Stimulated activated effector memory CD8-positive, alpha-beta T cell treated with anti-CD3 and anti-CD28 coated beads, Interleukin-12 subunit alpha, Interleukin-12 subunit beta, amount 100 ng/mL, for 72 hours (primary cell): ENCODE measurements at places on chromosomes 13 and 19.

DNA sequence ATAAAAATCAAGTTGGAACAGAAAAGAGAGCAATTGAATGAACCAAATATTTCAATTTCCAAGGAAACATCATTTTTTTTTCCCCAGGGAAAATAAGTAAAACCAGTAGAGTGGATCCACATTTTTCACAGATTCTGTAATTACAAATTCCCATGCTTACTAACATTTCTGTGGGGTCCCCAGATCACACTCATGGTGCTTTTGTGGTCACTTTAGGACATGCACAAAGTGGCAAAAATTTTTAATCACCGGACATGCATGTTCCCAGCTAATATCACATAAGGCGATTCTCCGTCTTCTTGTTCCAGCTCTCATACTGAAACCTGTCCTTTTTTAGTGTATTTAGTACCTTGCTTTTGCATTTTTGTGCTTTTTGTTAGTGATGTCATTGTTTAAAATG is 748.2 kb upstream of the SLITRK1 start:
- DNase-seq, result no peak

- no peak for DNase-seq
Observed at GRCh38 chr19:39156326-39157230, 31.0 kb downstream of the PAK4 start.

DNA sequence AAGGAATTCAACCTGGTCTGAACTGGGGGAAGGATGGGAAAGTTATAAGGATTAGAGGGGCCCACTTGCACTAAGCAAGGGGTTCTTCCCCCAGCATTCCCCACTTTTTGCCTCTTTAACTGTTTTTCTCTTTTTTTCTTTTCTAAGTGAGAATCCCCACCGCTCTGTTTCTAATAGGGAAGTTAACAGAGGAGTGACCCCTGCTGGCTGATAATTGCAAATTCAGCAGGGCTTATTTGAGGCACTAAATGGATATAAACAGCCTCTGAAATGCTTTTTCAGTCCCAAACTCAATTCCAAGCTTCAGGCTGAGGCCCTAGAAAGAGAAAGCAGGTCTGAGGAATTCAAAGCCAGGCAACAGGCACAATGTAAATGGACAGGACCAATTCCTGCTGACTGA is 38.2 kb upstream of the CEACAM21 start:
- DNase-seq, result no peak

GRCh38 chr19:58091251-58091995 is 6.6 kb downstream of the ZSCAN18 start:
- DNase-seq, result no peak

DNA sequence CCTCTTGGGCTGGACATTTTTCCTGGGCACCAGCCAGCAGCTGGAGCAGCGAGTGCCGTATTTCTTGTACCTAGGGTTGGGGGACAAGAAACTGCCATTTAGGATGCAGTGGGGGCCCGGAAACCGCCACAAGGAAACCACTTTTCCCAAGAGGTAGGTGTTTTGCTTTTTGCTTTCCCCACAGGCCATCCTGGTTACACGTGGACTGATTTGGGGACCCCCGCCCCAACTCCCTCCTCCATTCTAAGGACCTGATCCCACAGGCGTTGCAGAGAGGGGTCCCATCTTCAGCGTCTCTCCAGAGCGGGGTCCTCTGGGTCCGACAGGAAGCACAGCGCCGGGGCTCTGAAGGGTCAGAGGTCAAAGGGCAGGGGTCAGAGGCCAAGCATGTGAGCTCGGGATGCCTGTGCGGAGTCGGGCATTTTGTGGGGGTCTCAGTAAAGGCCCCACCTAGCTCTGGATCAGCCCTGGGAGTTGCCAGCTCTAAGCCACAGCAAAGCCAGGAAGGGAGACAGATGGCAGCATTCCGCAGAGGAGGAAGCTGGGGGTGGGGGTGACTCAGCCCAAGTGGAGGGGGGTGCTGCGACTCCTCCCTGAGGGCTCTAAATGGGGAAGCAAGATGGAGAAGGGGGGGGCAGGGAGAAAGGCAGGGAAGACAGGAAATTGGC is 4.3 kb downstream of the ZGLP1 start:
- DNase-seq, result no peak

DNA sequence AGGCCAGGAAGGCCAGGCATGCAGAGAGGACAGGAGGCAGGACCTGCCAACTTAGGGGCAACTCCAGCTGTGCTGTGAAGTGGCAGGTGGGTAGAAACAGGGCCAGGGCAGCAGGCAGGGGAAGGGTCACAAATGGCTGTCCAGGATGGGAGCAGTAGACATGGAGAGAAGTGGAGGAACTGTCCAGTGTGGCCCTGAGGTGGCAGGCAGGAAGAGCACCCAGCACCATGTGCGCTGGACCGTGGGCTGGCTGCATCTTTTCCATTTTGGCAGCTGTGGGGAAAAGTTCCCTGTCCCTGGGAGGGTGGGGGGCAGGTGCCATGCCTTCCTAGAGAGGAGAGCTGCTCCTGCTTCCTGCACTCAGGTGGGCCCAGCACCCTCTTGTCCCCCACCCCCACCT is 13.8 kb downstream of the DEDD2 start:
- no peak for DNase-seq

- DNase-seq, result no peak
Observed at GRCh38 chr19:12859546-12859945, 21.2 kb downstream of the MAST1 start.

- no peak for DNase-seq
Observed at GRCh38 chr13:68066879-68067513, 836.9 kb upstream of the PCDH9 start.

GRCh38 chr19:2027361-2027760 is 11.8 kb upstream of the BTBD2 start:
- no peak for DNase-seq

- DNase-seq, result no peak
Observed at GRCh38 chr19:1633269-1633826, 19.1 kb downstream of the TCF3 start.

DNA sequence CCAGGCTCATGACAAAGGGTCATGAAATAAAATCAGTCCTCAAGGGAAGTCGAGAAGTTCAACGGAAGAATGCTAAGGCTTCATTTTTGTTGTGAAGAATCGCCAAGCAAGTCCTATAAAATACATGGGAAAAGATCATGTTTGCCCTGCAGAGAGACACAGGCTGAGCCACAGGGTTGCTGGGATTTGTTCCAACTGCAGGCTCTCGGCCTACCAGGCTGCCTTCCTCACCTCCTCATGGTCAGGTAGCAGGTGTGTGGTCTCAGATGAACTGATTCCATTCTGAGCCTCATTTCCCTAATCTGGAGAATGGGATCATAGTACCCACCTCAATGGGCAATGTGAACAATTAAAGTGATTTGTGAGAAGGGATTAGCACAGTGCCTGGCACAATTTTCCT is 114.9 kb upstream of the SPATA13 start:
- no peak for DNase-seq

- no peak for DNase-seq
Observed at GRCh38 chr19:6073858-6074708, 36.2 kb downstream of the RFX2 start.

DNA sequence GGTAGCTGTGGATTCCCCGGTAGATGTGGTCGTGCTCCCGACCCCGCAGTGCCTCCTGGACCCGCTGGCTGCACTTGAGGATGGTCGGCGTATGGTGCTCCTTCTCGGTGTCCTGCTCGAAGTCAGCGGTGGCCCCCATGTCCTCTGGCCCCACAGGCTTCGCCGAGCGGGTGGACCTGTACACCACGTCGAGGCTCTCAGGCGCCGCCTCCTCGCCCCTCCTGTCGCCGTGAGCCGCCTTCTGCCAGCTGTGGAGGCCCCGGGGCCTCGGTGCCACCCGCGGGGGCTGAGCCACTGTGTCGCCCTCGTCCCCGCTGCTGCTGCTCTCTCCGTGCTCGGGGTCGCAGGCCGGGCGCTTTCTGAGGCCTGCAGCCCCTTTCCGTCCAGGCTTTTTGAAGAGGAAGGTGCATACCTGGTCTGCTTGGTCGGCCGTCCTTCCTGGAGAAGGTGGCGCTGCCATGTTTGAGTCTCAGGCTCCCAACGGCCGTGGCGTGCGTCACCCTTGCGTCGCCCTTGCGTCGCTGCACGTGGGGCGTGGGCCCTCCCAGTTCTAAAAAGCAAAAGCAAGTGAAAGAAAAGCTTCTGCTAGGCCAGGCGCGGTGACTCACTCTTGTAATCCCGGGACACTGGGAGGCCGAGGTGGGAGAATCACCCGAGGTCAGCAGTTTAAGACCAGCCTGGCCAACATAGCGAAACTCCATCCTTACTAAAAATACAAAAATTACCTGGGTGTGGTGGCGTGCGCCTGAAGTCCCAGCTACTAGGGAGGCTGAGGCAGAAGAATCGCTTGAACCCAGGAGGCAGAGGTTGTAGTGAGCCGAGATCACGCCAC is at the start of gene RNF113B:
RNF113B (minus strand) TSS at position 493 of the 832 bp plus-strand sequence; CDS start at position 460, 33 bp downstream.
- DNase-seq, result no peak

GRCh38 chr19:8240274-8241229 is 31.4 kb downstream of the CERS4 start:
- peak; percentile 68 for DNase-seq

- DNase-seq, result no peak
Observed at GRCh38 chr19:3514930-3515329, 8.8 kb downstream of the FZR1 start.

GRCh38 chr19:15332311-15332996 is at the start of gene BRD4:
BRD4 (minus strand) TSS chr19:15332539; CDS start chr19:15273099, 59,440 bp downstream.
- peak; percentile 75 for DNase-seq

DNA sequence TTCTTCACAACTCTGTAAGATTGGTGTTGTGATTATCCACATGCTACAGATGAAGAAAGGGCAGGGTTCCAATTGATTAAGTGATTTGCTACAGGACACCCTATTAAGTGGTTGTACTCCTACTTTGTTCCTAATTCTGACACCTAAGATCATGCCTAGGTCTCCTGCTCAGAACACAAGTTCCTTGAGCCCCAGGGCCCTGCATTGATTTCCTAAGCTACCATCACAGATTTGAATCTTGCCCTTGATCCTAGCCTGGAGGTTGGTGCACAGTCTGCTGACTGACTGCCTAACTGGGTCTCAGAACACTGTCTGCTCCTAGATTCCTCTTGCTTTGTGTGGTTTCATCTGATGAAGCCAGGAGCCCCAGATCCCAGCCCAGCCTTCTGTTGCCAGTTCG is 19.6 kb upstream of the WDFY2 start:
- DNase-seq, result no peak
